ENCODE measurements at places on chromosomes 12 and 14. TPM values are rescaled to one million over a fixed set of nuclear protein-coding genes. Genes with fewer than 3 reads are reported as not detected.

GPR84 gene
- total RNA-seq: 0.65 TPM

DNA sequence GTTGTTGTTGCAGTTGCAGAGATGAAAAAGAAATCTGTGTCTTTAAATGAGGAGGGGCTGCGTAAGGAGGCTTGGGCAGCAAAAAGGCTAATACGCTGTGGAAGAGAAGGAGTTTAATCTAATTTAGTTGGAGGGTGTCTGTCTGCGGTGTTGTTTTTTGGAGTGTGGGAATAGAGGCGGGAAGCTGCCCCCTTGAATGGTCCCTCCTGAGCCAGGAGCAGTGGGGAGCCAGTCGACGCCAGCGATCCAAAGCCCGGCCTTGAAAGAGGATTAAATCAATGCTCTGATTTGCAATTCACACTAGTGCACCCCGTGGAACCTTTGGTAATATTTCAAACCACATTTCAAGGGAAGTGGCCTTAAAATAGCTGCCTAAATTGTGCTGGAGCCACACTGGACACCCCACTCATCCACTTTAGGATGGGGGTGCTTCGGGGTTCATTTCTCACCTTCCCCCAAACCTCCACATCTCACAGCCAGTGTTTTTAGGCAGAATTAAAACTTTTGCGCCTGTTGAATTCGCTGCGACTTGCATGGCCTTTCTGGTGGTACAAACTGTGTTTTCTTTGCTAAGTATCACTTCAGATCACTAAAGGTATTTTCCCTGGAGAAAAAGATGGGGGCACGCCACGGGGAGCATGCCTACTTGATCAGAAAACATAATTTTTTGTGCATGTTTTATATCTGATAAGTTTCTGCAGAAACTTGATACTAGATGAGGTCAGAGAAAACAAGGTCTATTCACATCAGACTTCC lies 4.1 kb upstream of the FZD10 start:
- DNase-seq: no peak

SLC6A12 gene
- total RNA-seq: not detected

- DNase-seq: no peak
Observed at GRCh38 chr12:43072431-43072830, 479.6 kb downstream of the ADAMTS20 start.

DNA sequence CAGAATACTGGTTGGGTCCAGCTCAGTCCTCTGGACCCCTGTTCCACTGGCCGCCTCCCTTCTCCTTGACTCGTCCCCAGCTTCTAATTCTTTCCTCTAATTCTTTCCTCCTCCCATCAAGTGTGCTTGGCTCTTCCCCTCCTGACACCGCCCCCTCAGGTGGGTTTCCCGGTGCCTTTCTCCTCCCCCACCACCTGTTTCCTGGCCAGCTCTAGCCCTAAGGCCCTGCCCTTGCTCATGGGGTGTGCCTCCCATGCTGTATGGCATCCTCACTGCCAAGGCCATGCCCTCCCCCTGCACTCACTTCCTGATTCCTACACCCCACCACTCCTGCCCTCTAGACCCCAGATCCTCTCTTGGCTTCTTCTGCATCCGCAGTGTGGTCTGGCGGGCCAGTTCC lies 12.1 kb upstream of the EML1 start:
- DNase-seq: no peak

ADAM20 gene
- 0.48 TPM for total RNA-seq

Measured in activated naive CD8-positive, alpha-beta T cell treated with anti-CD3 and anti-CD28 coated beads, Interleukin-2, amount 10 ng/mL, durations not matched to agents 7 days and 5 days (primary cell).